ENCODE measurements at places on chromosomes 12 and 14.

GRCh38 chr14:58901826-58902225 lies 264.1 kb downstream of the DACT1 start:
- no peak for DNase-seq

DNA sequence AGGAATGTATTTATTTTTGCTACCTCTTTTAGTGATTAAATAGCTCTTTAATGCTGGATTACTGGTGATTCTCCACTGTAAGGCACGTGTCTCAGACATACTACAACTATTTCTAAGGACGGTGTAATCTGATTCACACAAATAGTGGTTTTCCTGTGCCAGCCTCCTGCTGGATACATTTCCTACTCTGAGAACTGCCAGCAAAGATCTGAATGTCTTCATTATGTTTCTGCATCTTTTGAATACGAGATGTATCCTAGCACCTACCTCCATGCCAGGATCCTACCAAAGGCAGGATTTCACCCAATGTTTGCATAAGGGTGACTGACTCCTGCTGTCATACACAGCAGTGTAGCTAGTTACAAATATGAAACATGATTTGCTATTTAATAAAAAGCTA lies 120.6 kb downstream of the PRICKLE1 start:
- no peak for DNase-seq

DNA sequence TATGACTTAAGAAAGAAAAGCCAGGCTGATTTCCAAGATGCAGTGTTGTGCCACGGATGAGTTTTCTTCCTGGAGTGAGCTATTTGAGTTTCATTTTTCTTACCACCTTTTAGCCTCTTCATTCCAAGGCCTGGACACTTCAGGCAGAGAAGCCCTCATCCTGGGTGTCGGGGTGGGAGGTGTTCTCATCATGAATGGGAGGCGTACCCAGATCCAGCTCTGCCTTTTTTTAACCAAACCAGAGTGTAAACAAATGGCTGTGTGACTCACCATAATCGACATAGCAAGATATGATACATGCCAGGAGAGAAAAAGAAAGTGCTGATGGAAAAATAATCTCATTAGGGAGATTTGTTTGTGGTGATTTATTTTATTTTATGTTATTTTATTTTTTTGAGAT lies 79.9 kb downstream of the ARF6 start:
- DNase-seq = no peak

DNA sequence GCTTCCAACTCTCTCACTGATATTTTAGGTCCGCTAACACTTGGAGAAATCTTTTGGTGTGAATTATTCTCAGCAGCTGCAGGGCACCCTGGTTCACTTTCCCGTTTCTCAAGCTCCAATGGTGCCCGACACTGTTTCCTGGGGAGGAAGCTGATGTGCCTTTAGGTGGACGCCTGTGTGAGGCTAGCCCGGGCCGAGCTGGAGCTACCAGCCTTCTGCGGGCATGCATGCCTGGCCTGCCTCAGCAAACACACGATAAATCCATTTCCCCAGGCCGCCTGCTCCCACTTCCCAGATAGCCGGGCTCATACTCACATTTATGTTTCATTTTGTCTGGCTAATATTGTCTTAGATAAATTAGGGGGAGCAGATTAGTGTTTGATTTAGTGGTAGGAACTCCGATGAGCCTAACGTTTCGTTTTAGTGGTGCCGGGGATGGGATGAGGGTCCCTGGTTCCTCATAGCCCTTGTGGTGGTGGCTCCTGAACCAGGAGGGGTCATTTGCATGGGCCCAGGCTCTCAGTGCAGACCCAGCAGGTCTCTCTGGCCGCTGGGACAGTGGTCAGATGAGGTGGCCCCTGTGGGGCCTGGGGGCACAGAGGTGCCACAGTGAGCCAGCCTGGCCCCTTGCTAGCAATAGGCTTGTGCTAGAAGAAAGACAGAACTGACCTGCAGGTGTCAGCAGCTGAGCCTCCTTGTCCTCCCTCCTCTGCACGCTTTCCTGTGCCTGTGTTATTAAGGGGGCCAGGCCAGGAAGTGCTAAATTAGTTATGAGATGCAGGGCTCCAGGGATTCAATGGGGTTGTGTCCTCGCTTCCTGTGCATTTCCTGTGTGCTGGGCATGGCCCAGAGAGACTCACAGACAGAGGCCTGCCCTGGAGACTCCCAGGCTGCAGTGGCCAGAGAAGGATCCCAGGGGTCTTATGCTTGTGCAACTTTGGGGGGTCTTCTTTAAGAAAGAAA lies 88.3 kb downstream of the KIF26A start:
- DNase-seq = no peak

GRCh38 chr12:122184517-122184916 lies 1.6 kb downstream of the LRRC43 start:
- DNase-seq = no peak

DNA sequence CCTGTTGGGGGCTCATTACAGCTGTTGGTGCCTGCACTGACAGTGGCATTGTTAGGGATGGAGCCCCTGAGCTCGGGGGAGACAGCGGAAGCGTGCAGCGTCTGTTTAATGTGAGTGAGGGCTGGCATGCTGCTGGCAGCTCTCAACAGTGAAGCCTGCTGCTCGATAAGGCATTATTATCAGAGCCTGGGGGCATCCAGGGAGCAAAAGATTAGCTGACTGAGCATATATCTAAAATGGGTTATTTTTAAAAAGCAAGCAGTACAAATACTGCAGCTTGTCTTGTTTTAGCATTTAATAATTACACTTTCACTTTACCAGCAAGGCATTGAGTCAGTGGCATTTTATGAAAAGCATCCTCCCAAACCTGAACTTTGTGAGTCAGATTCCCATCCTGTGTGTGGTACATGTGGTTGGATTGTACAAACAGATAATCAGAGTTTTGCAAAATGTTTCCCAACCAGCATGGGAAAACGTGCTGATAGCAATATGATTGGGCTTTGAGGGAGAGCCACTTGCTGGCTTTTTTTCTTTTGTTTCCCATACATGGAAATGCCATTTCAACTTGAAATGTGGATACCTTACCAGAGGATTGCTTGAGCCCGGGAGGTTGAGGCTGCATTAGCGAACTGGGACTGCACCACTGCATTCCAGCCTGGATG lies 150.8 kb downstream of the PRKCH start:
- no peak for DNase-seq

DNA sequence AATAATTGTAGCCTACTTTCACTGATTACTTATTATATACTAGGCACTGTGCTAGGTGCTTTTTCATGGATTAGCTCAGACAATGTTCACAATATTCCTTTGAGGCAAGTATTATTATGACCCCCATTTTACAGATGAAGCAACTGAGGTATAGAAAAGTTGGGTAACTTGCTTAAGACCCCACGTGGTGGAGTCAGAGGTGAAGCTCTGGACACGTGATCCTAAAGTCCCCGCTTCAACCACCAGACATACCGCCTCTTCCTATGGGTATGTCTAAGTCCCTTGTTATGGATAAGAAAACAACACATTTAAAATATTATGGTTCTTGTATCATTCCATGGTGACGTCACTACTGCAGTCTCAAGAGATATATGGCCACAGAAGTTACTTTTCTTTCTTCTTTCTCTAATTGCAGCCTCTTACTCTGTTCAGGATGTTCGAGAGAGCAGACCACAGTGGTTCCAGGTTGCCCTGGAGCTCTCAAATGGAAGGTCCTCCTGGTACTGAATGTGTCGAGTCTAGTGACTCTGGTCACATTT lies 157.7 kb downstream of the HELB start:
- DNase-seq = no peak

DNA sequence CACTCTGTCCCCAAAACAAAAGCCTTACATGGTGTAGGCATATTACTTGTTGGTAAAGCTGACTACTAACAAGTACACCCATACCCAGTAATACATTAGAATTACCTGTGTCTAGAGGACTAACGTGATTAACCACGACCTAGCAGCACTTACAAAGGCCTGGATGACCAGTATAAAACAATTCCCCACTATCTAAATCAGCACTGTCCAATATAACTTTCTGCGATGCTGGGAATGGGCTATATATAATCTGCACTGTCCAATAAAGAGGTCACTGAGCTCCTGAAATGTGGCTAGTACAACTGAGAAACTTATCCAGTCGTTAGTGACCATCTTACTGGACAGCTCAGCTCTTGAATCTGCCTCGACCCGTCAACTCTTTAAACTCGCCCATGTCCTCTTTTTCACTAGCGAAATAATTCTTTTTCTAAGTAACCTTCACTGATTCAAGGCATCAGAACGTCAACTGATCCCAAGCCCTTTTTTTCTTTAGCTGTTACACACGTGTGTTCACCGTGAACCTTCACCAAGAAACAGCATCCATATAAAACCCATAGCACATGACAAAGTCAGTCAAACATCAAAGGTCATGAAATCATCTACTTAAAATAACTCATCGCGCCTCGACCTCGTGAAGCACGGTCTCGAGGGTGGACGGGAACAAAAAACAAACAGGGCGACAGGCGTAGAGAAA lies 905 bp upstream of the CIPC start:
- DNase-seq = peak; percentile 31

DNA sequence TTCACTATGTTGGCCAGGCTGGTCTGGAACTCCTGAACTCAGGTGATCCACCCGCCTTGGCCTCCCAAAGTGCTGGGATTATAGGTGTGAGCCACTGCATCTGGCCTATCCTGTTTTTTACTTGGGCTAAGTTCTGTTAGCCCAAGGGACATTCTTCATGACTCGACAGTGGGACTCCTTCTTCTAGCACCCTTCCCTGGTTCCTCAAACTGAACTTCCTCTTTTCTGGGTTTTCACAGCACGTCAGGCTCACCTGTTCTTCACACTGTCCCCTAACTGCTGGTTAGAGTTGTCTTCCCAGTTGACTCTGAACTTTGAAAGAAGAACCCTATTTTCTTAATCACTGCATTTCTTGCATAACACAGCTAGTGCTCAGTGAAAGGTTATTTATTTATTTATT lies 22.5 kb downstream of the CABP1 start:
- DNase-seq = no peak

- no peak for DNase-seq
These were observed 157.1 kb upstream of the GARIN2 start for GRCh38 chr14:67031920-67032774.

DNA sequence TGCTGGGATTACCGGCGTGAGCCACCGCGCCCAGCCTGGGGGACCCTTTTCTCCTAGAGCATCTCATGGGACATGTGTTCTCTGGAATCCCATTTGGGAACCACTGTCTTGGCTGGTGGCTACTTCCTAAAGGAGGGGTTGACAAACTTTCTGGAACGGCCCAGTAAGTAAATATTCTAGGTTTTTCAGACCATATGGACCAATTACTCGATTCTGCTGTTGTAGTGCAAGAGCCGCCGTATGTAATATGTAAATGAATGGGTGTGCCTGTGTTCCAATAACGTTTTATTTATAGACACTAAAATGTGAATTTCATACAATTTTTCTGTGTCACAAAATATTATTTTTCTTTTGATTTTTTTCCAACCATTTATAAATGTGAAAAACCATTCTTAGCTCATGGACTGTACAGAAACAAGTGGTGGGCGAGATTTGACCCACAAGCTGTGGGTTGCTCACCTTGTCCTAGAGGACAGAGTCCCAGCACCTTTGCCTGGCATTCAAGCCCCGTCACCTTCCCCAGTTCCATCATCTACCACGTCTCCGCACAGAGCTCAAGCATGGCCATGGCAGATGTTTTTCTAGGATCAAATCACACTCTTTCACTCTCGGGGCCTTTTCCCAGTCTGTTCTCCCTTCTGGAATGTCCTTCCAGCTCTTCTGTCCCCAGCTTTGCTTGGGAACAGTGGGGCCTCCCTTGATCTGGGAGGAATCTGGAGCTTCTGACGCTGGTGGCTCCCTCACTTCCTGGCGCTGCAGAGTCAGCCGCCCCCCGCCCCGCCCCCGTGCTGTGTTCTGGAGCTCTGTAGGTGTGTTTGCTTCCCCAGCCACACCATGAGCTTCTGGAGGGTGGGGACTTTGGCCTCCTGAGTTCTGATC lies 17.9 kb upstream of the RCOR1 start:
- no peak for DNase-seq

DNA sequence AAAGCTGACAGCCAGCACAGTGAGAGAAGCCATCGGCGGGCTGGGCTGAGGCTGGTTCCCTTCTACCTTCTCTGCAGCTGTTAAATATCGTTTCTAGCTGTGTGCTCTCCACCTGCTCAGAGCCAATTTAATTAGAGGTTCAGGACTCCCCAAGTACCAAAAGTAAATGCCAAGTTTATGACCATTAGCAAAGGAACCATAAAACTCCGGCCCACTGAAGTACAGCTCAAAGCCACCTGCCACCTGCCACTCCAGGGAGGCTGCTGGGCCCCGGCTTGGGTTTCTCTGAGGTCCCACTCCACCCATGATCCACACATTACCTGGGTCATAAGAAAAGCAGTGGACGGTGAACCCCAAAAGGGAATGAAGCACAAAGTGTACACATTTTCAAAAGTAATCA lies 272.8 kb downstream of the KSR2 start:
- no peak for DNase-seq

DNA sequence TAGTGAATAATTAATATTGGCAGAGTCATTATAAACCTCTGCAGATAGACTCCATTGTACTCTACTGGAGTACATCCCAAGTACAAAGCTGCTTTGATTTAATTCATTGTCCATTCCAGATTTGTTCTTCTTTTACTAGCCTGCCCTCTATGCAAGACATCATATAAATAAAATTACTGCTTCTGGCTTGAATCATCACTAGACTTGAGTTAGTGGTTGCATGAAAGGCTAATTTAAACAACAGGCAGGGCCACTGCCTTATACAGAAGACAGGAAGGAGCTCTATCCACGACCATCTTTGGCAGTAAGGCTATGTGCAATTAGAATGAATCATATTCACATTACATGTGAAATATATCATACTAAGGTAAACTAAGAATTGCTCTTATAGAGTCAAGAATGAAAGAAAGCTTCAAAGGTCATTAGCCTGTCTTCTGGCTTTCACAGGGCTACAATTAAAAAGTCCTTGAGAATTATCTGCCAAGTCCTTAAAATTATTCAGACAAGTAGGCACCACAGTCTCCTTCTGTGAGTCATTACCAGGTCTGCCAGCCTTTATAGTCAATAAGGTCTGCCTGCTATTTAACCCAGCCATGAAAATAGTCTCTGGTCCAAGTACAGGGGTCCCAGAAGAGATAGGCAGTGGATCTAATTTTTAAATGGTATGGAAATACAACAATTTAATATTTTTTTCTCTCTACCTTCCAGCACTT lies 631.8 kb downstream of the TMTC2 start:
- peak; percentile 4 for DNase-seq

DNA sequence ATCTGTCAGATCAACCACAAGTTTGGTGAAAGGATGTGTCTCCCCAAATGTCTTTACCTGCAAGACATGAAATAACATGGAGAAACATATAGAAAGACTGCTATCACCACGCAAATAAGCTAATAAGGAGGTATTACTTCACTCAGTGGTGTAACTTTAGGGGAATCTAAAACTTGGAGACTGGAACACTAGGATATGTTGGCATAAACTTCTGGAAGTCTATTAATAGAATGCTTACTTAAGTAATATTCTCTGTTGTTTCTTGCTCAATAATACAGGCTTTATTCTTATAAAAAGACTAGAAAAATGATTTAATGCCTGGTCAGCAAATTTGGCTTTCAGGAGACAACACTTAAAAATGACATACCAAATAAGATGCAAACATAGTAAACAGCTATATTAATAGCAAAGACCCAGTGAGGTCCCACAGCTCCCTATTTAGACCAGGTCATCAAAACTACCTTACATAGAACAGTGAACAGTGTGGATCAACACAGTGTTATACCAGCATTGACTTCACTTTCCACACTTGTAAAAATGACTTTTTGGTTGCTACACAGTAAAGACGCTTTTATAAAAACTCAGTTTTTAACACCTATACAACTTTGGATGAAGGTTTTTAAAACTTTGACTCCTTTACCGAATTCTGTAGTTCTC lies 18.9 kb upstream of the HAL start:
- DNase-seq = no peak

- DNase-seq = no peak
These were observed 204.3 kb upstream of the FRMD6 start for GRCh38 chr14:51447411-51447810.
